Left lobe of liver (tissue), 2 donors: ENCODE measurements at places on chromosomes 2 and 18. TPM values are rescaled to one million over a fixed set of nuclear protein-coding genes. Genes with fewer than 3 reads are reported as not detected.

GRCh38 chr2:231761735-231762134 lies 19.3 kb downstream of the PDE6D start:
- DNase-seq, result no peak

GRCh38 chr2:125736306-125736705 lies 919.7 kb upstream of the GYPC start:
- no peak for DNase-seq

DNAJC27 gene
- 1.9 TPM for total RNA-seq

SIX2 gene
- not detected for total RNA-seq

DNA sequence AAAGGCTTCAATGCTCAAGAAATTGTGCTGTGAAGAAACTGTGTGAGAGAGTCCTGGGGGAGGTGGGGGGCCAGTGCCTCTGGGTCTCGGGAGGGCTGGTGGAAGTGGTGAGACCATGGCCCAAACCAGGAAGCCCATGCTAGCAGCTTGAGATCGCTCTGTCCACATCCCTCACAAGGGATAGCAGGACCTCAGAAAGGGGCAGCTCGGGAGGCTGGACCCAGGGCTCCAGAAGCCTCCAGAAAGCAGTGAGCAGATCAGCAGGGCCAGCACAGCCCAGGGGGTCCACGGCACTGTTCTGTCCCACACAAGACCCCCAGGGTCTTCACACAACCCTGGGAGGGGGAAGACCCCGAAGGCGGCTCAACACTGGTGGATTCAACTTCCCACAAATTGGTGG lies 24.1 kb downstream of the ST8SIA5 start:
- peak; percentile 7 for DNase-seq

STAT4 gene
- total RNA-seq, result 0.98 TPM

GRCh38 chr2:71926876-71927756 lies 220.5 kb downstream of the CYP26B1 start:
- DNase-seq, result peak; percentile 36

- no peak for DNase-seq
These were observed 173.3 kb downstream of the ANKRD44 start for GRCh38 chr2:197137231-197137630.

LCT gene
- not detected for total RNA-seq

POU3F3 gene
- not detected for total RNA-seq

DNA sequence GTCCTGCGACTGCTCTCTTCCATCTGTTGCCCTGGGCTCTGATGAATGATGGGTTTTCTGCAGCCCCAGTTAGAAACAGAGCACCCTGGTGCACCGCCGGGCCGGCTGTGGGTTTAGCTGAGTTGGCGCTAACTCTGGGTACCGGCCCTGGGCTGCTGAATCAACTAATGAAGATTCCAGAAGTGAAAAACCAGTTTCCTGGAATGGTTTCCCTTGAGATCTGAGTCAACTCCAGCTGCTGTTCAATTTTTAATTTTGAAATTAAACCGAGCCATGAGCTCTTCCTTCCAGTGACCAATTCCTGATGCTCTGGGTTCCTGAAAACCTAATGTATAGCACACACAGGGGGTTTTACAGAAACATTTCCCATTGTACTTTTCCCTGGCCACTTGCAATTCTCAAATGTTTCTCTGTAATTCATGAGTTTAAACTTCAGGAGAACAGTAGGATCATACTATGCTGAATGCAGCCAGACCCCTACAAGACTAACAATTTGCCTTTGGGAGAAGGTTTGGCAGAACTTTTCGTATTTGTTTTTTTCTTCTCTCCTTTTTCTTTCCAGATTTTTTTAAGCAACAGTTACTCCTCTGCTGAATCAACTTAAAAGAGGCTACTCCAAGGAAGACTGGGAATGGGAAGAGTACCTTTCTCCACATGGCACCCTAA lies 5.5 kb downstream of the COL6A3 start:
- no peak for DNase-seq

COPS7B gene
- total RNA-seq, result 12.7 TPM

GRCh38 chr2:137223722-137224121 lies 458.4 kb downstream of the THSD7B start:
- no peak for DNase-seq

DNA sequence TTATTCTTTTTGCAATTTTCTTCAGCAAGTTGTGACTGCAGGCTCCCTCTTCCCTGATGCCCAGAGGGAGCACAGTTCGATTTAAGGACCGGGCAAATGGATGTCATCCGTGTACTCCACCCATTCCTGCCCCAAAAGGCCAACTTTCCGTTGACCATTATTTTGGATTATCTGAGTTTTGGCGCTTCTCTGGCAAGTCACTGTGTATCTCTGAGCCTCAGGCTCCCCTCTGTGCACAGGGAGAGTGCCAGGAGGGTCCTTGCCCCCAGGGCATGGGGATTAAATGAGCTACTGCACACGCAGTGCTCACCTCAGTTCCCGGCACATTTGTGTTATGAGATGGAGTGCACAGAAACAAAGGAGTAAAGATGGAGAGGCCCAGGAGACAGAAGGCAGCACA lies 41.4 kb upstream of the HDAC4 start:
- no peak for DNase-seq

TEX44 gene
- total RNA-seq, result not detected

GRCh38 chr18:41642756-41643155 lies 312.3 kb upstream of the PIK3C3 start:
- no peak for DNase-seq

TMEM200C gene
- total RNA-seq, result 3.7 TPM

DNA sequence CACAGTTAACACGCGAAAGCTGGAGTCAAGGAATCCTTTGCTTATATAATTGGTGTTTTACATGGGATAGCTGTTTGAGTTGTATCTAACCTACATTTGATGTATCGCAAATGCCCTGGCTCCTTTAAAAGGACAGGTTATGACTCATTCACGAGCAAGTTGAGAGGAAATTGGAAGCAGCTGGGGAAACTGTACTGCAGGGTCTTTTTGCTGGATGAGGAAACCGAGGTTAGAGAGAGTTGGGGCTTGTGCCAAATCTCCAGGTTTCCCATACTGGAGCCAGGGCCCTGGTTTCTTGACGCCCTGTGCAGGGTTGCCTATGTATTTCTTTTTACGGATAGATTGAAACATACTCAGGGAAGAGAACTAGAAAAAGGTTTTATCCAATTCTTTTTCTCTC lies 60.0 kb upstream of the SPTBN1 start:
- no peak for DNase-seq

- DNase-seq, result no peak
These were observed 68.2 kb downstream of the LRATD1 start for GRCh38 chr2:14700753-14701152.

- no peak for DNase-seq
These were observed 45.5 kb downstream of the TFCP2L1 start for GRCh38 chr2:121239471-121239870.

CCNT2 gene
- total RNA-seq, result 19.5 TPM

OTOS gene
- total RNA-seq, result not detected

DNA sequence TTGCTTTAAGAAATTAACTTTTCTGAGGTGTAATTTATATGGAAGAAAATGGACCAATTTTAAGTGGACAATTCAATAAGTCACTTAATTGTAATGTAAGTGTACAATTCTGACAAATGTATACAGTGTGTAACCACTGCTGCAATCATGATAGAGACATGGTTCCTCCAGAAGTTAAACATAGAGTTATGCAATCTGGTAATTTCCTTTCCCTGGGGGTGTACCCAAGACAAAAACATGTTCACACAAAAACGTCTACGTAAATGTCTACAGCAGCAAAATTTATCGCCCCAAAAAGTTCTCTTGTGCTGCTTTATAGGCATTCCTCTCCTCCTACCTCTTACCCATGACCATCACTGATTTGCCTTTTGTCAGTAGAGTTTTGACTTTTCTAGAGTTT lies 141.5 kb downstream of the AQP4 start:
- no peak for DNase-seq
